ENCODE measurements at places on chromosomes 6 and 20. TPM values are rescaled to one million over a fixed set of nuclear protein-coding genes. Genes with fewer than 3 reads are reported as not detected.

The MAPK14 gene
- total RNA-seq, result 38.7 TPM

The ASIP gene
- not detected for total RNA-seq

The NMBR gene
- not detected for total RNA-seq

The PDE10A gene
- 12.5 TPM for total RNA-seq

The RSPH9 gene
- total RNA-seq, result 0.09 TPM

The DEFB128 gene
- total RNA-seq, result not detected

The PAX1 gene
- total RNA-seq, result not detected

The TUBB1 gene
- total RNA-seq, result not detected

The FUCA2 gene
- 26.4 TPM for total RNA-seq

The TGM3 gene
- total RNA-seq, result not detected

All from endothelial cell of coronary artery (primary cell).